Left lobe of liver (tissue), 2 donors: ENCODE measurements at places on chromosomes 5 and 9. TPM values are rescaled to one million over a fixed set of nuclear protein-coding genes. Genes with fewer than 3 reads are reported as not detected.

DNA sequence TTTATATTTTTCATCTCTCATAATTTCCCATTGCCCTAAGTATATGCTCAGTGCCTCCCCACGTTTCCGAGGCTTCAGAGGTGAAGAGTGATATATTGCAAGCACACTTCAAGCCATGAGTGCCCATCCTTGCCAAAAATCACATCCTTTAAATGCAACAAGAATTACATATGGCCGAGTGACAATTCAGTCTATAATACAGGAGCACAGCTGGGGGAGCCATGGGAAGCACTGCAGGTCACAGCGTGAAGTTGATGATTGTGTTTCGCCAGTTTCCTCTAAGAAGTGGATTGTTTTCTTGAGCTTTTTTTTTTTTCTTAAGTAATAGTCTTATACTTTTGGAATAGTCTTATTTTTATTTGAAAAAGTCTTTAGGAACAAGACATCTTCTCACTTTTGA is 61.1 kb downstream of the MTRR start:
- no peak for DNase-seq

- DNase-seq = no peak
These were observed 115.2 kb downstream of the GNAQ start for GRCh38 chr9:77916410-77916819.

The PPP6C gene
- total RNA-seq = 17.0 TPM

The CARTPT gene
- not detected for total RNA-seq
